ENCODE measurements at places on chromosomes 12 and 14.

DNA sequence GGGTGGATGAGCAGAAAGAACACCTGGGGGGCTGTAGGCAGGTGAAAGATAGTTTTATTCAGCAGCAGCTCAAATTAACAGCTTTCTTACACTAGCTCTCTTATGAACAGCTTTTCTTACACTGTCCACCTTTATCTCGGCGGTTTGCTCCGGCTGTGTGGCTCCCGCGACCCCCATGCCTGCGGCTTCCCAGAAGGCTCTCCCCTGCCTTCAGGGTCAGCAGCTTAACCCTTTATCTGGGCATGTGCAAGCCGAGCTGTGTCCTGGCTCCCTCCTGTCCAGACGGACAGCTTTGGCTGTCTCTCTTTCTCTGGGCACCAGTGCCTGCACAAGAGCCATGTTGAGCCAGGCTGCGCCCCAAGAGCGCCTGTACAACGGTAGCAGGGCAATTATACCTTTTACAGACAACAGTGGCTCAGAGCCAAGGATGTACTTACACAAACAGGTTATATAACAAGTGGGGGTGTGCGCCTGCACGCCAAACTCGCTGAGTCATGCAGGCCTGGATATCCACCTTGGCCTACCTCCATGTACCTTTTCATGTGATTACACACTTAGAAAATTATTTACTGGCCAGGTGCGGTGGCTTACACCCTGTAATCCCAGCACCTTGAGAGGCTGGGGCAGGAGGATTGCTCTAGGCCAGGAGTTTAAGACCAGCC lies 28.5 kb upstream of the KLHL42 start:
- no peak for DNase-seq

GRCh38 chr12:75480469-75480949 lies at the start of gene GLIPR1:
Gene GLIPR1 (plus strand): TSS chr12:75480755. CDS start chr12:75480881, 126 bp downstream.
- peak; percentile 34 for DNase-seq

DNA sequence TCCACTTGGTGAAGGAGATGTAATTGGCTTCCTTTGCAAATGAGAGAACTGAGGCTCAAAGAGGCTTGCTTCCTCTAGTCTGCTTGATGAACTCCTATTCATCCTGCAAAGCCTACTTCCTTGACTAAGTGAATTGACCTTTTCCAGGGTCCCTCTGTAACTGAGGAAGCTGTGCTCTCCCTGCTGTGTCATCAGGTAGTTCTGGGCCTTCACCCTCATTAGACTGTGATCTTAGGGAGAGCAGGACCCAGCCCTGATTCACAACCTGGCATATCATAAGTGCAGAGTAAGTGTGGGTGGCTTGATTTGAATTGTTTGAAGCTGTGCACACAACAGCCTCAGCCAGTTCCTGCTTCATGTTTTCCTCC lies 16.3 kb downstream of the ASB2 start:
- no peak for DNase-seq

DNA sequence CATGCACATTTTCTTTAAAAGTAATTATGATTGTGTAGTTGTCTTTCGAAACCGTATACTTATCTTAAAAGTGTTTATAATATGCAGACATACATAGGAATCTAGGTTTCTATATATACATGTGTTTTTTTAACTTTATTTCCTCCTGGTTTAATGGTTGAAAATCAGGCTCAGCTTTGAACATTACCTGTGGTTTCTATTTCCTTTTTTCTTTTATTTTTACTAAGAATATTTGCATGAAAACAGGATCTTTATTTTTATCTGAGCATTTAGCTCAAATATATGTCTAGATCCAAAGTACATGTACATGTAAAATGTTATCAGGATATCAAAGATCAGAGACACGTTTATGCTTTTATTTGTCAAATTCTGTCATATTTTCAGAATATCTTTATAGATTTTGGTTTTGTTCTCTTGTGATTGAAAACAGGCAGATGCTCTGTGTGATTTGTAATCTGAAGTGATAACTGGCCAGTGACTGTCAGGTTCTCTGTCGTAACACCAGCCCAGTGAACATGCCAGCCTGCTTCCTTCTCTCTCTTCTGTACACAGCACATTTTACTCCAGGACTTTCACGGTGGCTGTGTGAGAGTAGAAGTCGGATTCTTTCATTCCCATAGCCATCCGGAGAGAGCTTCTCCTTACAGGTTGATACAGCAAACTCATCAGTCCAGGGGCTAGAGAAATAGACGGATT lies 13.7 kb downstream of the TCTN1 start:
- DNase-seq: no peak

Measured in stimulated activated CD8-positive, alpha-beta memory T cell treated with anti-CD3 and anti-CD28 coated beads, Interleukin-2, amount 100 ng/mL, for 1 hour (primary cell).